H1 (cell line): ENCODE measurements at places on chromosomes 16 and 17.
A peak's percentile ranks its signal among the peaks of the same experiment; 100 is the strongest.

DNA sequence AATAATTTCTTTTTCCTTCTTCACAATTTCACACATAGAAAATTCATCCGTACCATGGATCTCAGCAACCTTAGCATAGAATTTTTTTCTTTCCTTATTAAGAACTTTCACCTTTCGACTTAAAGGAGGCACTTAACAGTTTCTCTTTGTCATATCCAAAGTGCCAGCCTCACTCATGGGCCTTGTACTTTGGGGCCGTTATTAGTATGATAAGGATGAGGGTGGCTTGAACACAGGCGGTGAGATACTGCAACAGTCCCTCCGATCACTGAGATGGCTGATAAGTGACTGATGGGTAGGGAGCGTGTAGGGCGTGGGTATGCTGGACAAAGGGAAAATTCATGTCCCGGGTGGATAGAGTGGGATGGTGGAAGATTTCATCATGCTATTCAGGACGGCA is 85.3 kb downstream of the OR1D5 start:
- H3K4me3 ChIP-seq: no peak overlapping the region
- no peaks in the 10 kb centered on the region for H3K4me1 ChIP-seq
- no peak overlapping the region for H3K27ac ChIP-seq
- no peaks in the 10 kb centered on the region for H3K27me3 ChIP-seq
- H3K36me3 ChIP-seq: no peaks in the 10 kb centered on the region; the same call in 1 of the 2 replicates
- DNase-seq: no peak

- H3K4me3 ChIP-seq: no peak overlapping the region
- DNase-seq: no peak
- peaks cover 10% of the 10 kb centered on the region; the same call in 1 of the 2 replicates for H3K4me1 ChIP-seq
- no peaks in the 10 kb centered on the region for H3K27me3 ChIP-seq
- H3K36me3 ChIP-seq: no peaks in the 10 kb centered on the region
Observed at GRCh38 chr17:72267601-72268000, 146.8 kb downstream of the SOX9 start.

- no peak overlapping the region for H3K27ac ChIP-seq
- no peak overlapping the region for H3K4me3 ChIP-seq
- no peaks in the 10 kb centered on the region for H3K36me3 ChIP-seq
- no peaks in the 10 kb centered on the region for H3K27me3 ChIP-seq
- DNase-seq: no peak
Observed at GRCh38 chr16:28937222-28937876, 5.6 kb downstream of the CD19 start.

DNA sequence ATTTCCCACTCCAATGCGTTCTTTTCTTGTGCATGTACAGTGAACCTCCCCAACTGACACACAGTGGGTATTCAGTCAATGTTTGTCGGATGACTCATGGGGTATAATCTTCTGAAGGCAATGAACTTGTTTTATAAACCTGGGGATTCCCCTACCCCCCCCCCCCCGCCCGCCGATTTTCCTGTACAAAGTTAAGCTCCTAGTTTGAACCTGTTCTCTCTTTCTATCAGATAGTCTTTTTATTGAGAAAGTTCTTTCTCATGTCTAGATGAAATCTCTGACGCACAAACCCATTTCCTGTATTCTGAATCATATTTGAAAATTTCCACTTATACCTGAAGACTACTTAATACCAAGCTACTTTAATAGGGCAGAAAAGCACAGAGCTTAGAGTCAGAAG is 338.3 kb downstream of the CA10 start:
- H3K36me3 ChIP-seq: no peaks in the 10 kb centered on the region
- H3K4me3 ChIP-seq: no peak overlapping the region
- no peaks in the 10 kb centered on the region for H3K4me1 ChIP-seq

DNA sequence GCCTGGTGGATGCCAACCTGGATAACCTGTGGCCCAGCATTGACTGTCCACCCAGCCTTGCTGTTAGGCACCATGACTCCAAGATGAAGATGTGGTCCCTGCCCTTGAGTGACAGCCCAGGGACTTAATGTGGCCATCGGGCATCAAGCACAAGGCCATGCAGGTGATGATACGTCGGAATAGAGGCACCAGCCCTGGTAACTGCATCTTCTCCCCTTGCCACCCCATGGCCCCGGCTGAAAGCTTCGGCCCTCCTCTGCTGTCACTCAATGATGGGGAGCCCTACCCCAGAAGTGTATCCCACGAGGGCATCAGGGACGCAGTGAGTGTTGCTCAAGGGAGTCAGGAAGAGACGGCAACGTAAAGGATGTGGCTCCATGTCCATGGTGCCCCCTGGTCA is 2.0 kb downstream of the NT5C start:
- peaks cover 4% of the 10 kb centered on the region for H3K36me3 ChIP-seq
- no peak overlapping the region for H3K27ac ChIP-seq
- H3K4me1 ChIP-seq: peaks cover 3% of the 10 kb centered on the region; the same call in 1 of the 2 replicates
- DNase-seq: no peak

GRCh38 chr16:81542609-81543570 is 98.3 kb downstream of the CMIP start:
- no peaks in the 10 kb centered on the region for H3K27me3 ChIP-seq
- no peak overlapping the region for H3K27ac ChIP-seq
- H3K4me1 ChIP-seq: peaks cover 11% of the 10 kb centered on the region; the same call in 1 of the 2 replicates
- no peak overlapping the region for H3K4me3 ChIP-seq
- no peaks in the 10 kb centered on the region for H3K36me3 ChIP-seq
- no peak for DNase-seq

DNA sequence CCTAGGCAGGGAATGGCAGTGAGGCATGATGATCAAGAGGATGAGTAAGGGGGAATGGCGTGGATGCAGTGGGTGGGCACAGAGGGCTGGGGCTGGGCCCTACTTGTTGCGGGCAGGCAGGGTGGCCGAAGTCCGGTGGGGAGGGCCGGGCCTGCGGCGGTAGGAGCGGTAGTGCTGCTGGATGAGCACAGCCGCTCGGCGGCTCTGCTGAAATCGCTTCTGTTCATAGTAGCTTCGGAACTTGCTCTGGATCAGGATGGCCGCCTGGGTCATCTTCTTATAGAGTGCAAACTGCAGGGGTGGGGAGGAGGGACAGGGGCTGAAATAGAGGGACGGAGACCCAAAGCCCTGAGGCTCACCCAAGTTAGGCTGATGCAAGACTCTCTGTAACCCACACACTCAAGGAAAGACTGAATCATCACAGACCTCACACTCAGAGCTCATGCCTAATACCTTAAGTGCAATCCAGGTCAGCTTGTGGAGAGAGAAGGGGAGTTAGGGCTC is 1.5 kb upstream of the SPAG7 start:
- peaks cover 2% of the 10 kb centered on the region; the same call in 1 of the 2 replicates for H3K27me3 ChIP-seq
- DNase-seq: no peak
- peaks cover 16% of the 10 kb centered on the region for H3K4me1 ChIP-seq
- H3K27ac ChIP-seq: no peak overlapping the region; the same call in 1 of the 2 replicates
- peak overlapping the region; percentile 71 for H3K4me3 ChIP-seq

- no peak overlapping the region for H3K27ac ChIP-seq
- H3K27me3 ChIP-seq: no peaks in the 10 kb centered on the region
- no peaks in the 10 kb centered on the region for H3K4me1 ChIP-seq
- no peak overlapping the region for H3K4me3 ChIP-seq
Observed at GRCh38 chr17:71267668-71268067, 853.2 kb upstream of the SOX9 start.

GRCh38 chr17:44005527-44006271 is 1.3 kb downstream of the NAGS start:
- H3K4me1 ChIP-seq: no peaks in the 10 kb centered on the region
- H3K27me3 ChIP-seq: peaks cover 21% of the 10 kb centered on the region
- peak overlapping the region; percentile 66 for H3K4me3 ChIP-seq

GRCh38 chr16:72921106-72921505 is 126.8 kb downstream of the ZFHX3 start:
- H3K4me3 ChIP-seq: no peak overlapping the region
- no peaks in the 10 kb centered on the region for H3K4me1 ChIP-seq
- H3K36me3 ChIP-seq: no peaks in the 10 kb centered on the region
- no peak for DNase-seq
